Lung (tissue), 17 donors: ENCODE measurements at places on chromosomes 4 and X.

DNA sequence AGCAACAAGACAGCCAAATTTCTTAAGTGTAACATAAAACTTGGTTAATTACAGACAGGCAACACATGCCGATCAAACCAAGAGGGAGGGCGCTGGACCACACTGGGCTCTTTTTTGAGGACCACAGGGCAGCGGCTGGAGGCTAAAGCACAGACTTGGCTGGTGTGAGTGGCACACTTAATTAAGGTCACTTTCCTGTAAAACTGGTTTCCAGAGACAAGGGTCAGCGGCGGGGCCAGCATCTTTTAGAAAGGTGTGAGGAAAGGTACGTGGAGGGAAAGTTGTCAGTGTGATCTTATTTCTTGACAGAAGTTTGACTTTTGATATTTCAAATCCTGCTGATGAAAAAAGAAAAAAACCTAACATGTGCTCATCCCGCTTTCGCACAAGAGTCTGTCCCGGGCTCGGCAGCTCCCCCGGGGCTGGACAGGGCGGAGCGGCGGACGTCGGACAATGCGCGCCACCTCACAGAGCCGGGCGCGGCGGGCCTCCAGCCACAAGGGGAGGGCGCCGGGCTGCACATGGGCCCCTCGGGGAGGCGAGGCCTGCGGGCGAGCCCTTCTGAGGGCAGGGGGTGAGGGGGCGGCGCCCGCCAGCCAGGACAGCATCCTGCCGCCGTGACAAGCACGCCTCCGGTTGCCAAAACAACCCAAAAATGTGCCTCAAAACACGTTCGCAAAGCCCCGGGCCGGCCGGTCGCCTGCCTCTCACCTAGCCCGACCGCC is 660 bp upstream of the HSPA4L start:
- peak; percentile 75 for DNase-seq

DNA sequence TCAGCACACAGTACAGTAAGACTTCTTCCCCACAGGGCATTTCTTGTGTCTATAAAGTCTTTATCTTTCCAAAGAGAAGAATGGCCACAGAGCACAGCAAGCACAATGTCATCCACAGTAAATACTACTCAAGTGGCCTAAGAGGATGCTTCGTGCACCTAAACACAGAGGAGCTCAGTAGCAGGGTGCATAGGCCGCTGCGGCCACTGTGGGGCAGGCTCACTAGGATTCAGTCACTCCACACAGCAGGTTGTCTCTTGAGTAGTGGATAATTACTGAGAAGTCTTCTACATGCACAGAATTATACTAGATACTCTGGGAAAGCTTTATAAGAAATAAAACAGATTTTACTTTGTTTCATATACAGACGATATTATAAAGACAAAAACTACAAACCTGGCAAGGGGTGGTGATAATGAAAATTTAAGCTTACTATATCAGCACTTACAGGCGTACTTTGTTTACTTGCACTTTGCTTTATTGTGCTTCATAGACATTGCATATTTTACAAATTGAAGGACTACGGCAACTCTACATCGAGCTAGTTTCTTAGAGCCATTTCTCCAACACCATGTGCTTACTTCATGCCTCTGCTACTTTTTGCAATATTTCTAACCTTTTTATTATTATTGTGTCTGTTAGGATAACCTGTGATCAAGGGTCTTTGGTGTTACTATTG is 78.5 kb downstream of the PRDM5 start:
- DNase-seq, result no peak

DNA sequence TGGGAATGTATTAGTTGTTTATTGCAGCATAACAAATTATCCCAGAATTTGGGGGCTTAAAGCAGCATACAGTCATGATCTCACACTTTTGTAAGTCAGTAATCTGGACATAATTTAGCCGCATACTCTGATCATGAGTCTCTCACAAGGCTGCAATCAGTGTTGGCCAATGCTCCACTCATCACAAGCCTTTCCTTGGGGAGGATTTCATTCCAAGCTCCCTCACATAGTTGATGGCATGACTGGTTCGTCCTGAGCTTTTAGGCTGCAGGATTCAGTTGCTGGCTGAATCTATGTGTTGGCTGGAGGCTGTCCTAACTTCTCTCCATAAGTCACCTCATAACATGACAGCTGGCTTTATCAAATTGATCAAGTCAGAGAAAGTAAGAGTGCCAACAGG is 1568.6 kb upstream of the PCDH7 start:
- no peak for DNase-seq

GRCh38 chr4:1975880-1976279 is 32.9 kb downstream of the NELFA start:
- peak; percentile 9 for DNase-seq

DNA sequence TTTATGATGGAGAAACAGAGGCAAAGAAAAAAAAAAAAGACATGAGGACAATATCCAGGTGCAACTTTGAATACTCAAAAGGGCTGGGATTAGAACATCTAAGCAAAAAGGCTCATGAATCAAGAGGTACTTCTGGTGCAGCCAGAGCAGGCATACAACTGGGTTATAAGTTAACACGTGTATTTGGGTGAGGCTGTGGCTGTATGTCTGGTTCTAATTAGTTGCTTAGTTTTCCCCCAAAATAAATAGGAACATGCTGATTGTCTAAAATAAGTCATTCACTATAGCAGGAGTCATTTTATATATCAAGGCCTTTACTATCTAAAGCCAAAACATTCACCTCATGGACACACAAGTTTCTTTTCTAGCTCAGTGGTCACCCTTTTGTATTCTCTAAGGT is 20.2 kb downstream of the NHS start:
- no peak for DNase-seq

DNA sequence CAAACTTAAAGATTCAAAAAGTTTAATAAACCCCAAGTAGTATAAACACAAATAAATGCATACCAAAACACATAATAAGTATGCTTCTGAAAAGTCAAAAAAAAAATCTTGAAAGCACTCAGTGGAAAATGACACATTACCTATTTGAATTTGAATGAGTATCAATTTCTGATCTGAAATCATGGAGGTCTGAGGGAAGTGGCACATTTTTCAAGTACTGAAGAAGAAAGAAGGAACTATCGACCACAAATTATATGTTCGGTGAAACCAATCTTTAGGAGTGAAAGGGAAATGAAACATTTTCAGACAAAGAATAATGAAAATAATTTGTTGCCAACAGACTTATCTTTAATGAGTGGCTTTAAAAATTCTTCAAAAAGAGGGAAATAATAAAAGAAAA is 12.1 kb upstream of the F9 start:
- DNase-seq, result no peak

GRCh38 chr4:125421547-125421946 is 106.8 kb downstream of the FAT4 start:
- no peak for DNase-seq

DNA sequence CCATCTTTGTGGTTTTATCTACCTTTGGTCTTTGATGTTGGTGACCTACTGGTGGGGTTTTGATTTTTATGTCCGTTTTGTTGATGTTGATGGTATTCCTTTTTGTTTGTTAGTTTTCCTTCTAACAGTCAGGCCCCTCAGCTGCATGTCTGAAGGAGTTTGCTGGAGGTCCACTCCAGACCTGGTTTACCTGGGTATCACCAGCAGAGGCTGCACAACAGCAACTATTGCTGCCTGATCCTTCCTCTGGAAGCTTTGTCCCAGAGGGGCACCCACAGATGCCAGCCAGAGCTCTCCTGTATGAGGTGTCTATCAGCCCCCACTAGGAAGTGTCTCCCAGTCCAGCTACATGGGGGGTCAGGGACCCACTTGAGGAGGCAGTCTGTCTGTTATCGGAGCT is 199.3 kb upstream of the WDFY3 start:
- no peak for DNase-seq

DNA sequence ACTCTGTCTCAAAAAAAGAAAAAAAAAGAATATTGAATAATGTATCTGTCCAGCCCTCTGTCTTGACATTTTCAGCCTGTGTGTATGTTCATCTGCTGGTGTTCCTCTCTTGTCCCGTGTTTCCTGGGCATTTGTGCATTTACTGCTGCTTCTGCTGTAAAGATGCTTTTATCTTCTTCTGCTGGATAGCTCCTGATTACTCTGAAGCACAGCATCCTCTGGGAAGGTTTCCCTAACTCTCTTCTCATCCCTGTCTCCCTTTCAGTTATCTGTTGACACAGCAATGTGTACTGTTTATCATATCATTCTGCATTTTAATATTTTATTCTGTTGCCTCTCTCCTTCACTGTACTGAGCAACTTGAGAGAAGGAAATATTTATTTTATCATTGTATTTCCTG is 74.2 kb upstream of the HPGD start:
- no peak for DNase-seq

GRCh38 chr4:128553686-128554515 is 255.6 kb upstream of the JADE1 start:
- no peak for DNase-seq

DNA sequence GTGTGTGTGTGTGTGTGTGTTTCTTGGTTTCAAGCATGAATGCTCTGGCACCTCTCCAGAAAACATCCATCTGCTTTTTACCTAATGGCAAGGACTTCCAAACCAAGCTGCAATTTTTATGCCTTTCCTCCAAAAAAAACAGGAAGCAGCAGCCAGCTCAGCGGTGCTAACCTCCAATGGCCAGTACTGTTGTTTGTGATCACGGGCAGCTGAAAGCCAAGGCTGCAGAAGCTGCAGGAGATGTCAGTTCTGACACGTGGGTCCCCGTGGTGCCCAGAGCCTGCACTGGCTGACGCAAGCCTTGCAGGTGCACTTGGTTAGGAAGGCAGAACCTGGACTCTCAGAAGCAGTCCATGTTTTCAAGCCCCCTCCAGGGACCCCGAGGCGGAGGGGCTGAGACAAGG is 313.6 kb upstream of the DDX53 start:
- DNase-seq, result no peak

GRCh38 chr4:122045533-122045932 is 93.7 kb upstream of the TRPC3 start:
- DNase-seq, result peak; percentile 82

DNA sequence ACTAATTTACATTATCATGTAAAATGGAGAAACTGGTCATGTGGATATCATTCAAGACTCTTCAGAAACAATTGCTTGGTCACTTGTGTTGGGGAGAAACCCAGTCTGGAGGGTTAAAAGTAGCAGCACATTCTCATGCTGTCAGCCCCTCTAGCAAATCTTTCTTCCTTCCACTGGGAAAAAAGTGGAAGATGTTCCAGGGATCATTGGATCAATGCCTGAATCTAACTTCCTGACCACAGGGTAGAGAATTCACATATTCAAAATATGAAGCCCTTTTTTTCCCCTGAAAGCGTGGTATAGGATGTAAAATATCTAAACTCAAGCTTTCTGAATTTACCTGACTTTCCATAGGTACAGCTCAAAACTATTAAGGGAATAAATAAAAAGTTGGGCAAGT is 98.0 kb downstream of the CXCL13 start:
- no peak for DNase-seq

- DNase-seq, result peak; percentile 40
These were observed 708 bp downstream of the ARAP2 start for GRCh38 chr4:36243355-36244256.

DNA sequence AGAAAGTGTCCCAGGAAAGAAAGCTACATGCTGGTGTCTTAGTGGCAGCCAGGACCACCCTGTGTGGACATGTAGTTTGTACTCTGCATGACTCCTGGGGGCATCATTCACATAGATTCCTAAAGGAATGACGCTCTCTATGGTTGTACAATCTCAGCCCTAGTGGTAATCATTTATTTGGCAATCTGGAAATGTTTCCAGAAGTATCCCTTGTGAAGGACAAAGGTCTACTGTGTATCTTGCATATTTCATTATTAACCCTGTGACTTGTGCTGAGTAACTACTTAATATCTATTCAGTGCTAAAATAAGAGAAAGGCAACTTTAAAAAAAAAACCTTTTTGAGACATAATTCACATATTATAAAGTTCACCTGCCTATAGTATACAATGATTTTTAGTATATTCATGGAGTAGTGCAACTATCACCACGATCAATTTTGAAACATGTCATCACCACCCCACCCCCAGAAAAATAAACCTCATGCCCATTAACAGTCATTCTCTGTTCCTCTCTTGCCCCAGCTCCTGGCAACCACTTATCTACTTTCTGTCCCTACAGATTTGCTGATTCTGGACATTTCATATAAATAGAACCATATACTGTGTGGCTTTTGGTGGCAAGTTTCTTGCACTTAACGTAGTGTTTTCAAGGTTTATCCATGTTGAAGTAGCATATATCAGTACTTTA is 51.7 kb downstream of the SHROOM3 start:
- DNase-seq, result no peak

- DNase-seq, result no peak
These were observed 46.5 kb downstream of the TMA16 start for GRCh38 chr4:163540977-163541376.

DNA sequence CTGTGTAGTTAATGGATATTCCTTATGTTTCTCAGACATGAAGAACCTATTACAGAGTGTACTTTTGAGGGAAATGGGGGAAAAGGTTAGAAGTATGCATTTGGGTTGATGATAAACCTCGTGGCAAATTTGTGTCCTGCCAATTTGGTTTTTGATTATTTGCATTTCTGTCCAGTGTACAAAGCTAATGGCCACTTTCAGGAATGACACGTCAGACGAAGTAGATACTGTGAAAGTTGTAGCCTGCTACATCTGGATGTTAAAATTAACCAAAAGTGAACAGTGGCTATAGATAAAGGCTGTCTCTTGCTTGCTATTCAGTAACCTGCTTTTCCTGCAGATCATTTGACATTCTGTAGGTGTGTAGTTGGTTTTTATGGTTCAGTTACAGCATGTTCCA is 1.0 kb downstream of the PRDX4 start:
- no peak for DNase-seq

- DNase-seq, result peak; percentile 54
These were observed at the start of gene NSG1 for GRCh38 chr4:4386736-4387392. Gene NSG1 (plus strand): TSS chr4:4387102. CDS start chr4:4387630, 528 bp downstream.

GRCh38 chr4:150439451-150439933 is 142.5 kb upstream of the MAB21L2 start:
- DNase-seq, result no peak

GRCh38 chrX:117895418-117895817 is 221.2 kb downstream of the KLHL13 start:
- no peak for DNase-seq

DNA sequence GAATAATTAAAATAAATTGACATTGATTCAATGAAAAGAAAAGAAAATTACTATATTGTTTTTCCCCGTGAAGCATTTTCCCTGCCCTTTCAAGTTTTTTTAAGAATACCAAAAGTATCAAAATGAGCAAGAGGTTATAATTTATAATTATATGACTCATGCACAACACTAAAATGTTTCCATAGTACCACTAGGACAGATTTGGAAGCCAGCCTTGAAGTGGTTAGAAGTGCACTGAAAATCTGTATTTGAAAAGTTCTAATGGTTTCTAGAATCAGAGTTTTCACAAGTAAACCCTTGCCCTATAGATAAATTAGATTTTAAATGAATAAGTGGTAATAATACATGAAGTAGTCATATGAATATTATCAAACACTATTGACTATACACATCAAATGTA is 140.9 kb downstream of the HNRNPD start:
- DNase-seq, result no peak

DNA sequence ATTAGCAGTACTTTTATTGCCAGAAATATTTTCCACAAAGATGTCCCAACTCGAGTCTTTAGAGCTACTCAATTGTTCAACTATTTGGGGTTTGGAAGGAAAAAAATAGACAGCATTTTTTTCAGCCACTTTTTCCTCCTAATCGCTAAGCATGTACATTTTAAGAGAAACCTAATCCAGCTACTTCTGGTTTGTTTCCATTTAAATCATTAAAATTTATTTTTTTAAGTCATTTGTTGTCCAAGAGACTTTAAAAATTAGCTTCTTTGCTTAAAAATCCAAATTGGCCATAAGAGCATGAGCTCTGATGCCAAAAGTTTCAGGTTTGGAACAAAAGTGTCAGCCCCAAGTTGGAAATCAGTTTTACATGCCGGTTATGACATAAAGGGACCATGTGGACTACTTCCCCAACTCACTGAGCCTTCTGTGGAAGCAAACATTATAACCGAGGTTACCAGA is 186.3 kb upstream of the INTU start:
- DNase-seq, result no peak
